Hematopoietic multipotent progenitor cell treated with erythropoietin and hydrocortisone succinate and interleukin-3 and kit ligand, for 6 days (in vitro differentiated cells): ENCODE measurements at places on chromosomes 3 and 15.

DNA sequence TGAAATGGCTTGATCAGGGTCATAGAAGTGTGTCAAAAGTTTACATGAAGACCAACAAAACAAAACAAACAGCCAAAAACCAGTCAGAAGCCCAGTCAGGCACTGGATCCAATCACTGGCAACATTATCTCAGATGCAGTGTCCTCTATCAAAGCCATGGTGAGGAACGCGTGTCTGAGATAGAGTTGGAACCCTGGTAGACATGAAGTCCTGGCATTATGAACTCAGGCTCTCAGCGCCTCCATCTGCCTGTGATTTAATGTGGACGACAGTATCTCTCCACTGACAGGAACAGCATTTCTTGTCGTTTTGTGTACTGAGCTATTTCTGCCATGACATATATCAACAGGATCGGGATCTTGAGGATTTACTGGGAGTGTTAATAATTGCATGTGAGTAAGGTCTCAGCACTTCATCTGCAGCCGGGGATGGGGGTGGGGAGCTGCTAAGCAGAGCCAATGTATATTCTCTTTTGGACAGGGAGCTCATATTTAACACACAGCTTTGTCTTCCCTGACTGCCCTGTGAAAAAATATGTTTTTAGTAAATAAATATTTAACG lies 1120.0 kb downstream of the IGSF11 start:
- no peak for DNase-seq

DNA sequence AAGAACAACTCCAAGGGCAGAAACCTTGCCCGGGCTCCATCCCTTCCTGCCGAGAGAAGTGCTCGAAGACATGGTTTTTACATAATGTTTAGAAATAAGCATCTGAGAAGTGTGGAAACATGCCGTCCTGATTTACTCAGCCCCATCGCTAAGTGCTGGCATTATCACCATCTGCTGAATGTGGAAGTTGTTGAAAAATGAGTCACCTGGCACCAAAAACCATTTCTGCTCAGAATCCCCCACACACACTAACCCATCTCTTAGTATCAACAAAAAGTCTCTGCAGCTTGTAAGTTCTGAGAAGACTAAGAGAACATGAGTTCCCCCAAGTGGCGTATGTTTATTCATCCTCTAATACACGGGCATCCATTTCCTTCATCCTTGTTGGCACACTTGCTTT lies 51.0 kb upstream of the ARL8B start:
- DNase-seq: no peak

GRCh38 chr3:142651711-142652110 lies 55.5 kb downstream of the PLS1 start:
- DNase-seq: no peak

GRCh38 chr15:83954506-83954905 lies 281.1 kb upstream of the GOLGA6L4 start:
- DNase-seq: no peak

GRCh38 chr15:70853318-70853972 lies 512 bp downstream of the LARP6 start:
- no peak for DNase-seq

- DNase-seq: no peak
Measured at GRCh38 chr15:97966246-97966645, 5.7 kb downstream of the ARRDC4 start.

DNA sequence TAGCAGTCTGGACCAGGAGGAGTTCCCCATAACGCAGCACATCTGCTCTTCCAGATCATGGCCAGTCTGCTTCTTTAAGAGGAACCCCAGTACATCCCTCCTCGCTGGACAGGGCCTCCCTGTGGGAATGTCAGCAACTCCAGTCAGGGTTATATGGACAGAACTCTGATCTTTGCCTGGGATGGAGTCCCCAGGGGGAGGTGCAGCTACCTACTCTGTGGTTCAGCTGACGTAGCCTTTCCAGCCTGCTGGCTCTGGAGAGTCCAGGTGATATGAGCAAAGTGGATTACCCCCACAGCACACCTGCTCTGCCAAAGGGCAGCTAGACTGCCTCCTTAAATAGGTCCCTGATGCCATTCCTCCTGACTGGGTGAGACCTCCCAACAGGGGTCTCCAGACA lies 417.1 kb upstream of the EPHA3 start:
- DNase-seq: no peak

DNA sequence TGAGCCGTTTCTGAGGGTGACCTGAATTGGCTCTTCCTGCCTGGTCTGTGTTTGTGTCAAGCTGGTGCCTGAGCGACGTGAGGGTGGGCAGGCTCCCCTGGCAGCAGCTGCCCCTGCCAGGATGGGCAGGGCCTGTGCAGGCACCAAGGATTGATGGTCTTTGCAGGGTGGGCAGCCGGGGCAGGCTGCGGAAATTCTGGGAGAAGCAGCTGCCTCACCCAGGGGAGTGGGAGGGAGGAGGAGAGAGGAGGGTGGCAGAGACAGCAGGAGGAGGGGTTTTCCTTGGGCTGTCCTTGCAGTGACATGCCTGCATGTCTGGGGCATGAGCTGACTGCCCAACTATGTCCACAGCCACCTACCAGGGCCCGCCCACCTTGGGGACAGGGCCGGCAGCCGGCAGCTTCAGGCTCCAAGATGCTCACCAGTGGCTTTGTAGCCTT lies 27.9 kb upstream of the SLC6A6 start:
- no peak for DNase-seq

- peak; percentile 39 for DNase-seq
Measured at GRCh38 chr3:46017720-46018119, 9.6 kb downstream of the XCR1 start.

- no peak for DNase-seq
Measured at GRCh38 chr3:16484984-16485383, 28.5 kb downstream of the RFTN1 start.
